ENCODE measurements at places on chromosomes 2 and 18. TPM values are rescaled to one million over a fixed set of nuclear protein-coding genes. Genes with fewer than 3 reads are reported as not detected.
A peak's percentile ranks its signal among the peaks of the same experiment; 100 is the strongest.

DNA sequence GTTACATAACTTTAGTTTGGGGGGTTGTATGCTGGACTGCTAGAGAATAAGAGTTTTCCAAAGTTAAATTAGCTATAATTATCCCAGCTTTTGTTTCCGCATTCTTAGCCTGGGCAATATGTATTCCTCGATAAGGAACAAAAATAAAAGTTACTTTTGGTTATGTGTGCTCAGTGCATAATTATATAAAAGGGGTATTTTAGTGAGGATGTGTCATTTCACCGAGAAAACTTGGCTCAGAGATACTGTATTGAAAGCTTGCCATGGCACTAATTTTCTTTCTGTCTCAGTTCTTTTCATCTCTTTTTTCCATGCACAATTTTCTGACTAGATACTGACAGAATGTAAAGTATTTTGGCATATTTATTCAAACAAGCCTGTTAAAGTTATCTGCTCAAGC, 28.2 kb downstream of the ARHGAP15 start:
- no peak for DNase-seq

DNA sequence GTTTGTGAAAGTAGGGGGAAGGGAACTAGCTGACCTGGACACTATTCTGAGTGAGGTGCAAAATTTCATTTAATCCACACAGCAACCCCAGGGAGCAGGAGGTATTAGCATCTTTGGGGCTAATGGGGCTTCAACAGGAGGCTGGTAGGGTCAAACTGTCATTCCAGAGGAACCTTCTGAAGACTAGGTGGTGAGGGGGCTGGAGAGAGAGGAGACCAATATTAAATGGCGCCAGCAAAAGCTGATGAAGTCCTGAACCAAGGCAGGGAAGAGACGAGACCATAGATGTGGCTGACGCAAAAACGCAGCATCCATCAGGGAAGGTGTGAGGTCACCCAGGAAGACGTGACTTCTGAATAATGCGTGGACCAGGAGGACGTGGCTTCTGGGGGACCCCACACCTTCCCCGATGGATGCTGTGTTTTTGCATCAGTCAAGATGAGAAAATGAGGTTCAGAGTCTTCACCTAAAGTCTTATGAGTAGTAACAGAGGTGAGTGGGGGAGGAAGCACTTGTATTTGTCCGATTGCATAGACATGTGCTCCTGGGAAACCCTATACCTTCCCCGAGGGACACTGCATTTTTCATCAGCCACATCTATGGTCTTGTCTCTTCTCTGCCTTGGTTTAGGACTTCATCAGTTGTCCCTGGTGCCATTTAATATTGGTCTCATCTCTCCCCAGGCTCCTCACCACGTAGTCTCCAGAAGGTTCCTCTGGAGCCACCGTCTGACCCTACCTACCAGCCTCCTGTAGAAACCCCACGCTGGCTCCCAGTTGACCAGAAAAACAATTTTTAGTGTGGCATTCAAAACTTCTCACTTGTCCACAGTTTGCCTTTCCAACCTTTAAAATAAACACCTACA, 188.6 kb downstream of the MYCN start:
- peak; percentile 2 for DNase-seq

DNA sequence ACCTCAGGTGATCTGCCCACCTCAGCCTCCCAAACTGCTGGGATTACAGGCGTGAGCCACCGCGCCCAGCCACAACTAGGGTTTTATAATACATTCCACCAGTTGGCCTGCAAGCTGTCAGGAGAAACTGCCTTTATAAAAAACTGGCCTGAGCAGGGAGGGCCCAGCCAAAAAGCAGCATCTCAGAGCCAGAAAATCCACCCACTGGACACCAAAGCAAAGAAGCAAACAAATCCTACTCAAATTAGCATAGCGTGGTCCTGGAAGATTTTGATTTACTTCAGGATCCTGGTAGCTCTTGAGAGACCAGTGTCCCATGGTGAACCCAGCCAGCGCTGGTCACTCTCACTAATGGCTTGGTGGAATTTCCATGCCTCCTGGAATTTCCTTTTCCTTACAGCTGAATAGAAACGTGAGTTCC, 60.0 kb upstream of the PXDN start:
- no peak for DNase-seq

DNA sequence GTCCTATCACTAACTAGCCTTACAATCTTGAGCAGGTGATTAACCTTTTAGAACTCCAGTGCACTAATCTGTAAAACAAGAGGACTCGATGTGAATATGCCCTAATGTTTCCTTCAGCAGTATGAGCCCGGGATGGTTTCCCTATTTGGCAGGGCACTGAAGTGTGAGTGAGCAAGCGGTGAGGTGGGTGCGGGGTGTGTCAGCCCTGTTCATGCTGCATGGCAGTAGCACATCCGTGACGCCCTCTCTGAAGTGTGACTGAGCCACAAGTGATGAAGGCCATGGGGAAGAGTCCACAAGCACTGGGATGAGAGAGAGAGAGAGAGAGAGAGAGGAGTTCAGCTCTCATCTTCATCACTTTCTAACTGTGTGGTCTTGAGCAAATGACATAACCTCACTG, 168.7 kb downstream of the SETBP1 start:
- DNase-seq: no peak

DNA sequence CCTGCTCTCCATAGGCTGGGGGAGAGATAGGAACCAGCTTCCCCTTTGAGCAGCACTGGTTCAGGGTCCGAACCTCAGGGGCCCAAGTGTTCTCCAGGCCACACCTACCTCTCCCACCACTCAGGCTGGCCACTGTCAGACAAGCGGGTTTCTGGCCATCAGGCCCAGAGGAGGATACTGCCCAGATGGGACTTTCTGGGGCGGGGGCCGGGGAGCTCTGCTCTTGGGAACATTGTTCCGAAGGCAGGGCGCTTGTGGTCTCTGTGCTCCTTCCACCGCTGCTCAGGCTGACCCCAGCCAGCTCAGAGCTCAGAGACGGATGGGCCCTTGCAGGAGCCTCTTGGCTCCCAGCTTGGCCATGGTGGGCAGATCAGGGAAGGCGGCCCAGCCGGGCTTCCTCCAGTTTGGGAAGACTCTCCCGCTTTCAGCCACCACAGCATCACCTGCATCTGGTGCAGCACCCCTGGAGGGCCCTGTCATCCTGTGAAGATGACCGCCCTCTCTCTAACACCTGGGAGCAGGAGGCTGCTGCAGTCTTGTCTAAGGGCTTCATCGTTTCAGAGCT, 5.2 kb upstream of the TRAF3IP1 start:
- no peak for DNase-seq

- no peak for DNase-seq
Observed at GRCh38 chr2:54988612-54989011, 61.6 kb downstream of the RTN4 start.

- no peak for DNase-seq
Observed at GRCh38 chr2:208251098-208251497, 3.8 kb downstream of the IDH1 start.

- no peak for DNase-seq
Observed at GRCh38 chr2:8628866-8629209, 53.0 kb upstream of the ID2 start.

DNA sequence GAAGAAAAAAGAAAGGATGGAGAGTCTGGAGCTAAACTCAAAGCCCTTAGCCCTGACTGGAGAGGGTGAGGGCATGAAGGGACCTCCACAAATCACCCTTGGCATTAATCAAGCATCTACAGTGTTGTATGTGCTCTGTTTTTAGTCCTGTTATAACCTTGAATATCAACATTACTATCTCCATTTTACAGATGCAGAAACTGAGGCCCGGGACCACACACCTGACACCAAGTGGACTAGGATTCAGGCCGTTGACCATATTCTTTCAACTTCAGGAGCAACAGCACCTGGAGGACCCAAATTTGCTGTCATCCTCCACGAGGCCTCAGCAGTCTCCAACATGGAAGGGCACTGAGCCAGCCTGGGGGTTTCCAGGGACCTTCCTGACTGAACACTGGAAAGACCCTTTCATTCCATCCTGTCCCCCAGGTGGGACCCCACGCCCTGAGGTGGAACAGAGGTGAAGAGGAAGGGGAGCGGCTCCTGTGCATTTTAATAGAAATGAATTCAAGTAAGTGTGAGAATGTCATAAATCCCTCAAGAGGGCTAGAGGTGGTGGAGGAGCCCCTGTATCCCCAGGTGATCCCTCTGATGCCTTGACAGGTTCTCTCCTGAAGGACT, 41.0 kb downstream of the SERTAD2 start:
- DNase-seq: no peak

GRCh38 chr18:47830772-47831171, 99.7 kb downstream of the SMAD2 start:
- DNase-seq: no peak

GRCh38 chr18:59690996-59691395, 6.2 kb downstream of the CCBE1 start:
- DNase-seq: peak; percentile 28

DNA sequence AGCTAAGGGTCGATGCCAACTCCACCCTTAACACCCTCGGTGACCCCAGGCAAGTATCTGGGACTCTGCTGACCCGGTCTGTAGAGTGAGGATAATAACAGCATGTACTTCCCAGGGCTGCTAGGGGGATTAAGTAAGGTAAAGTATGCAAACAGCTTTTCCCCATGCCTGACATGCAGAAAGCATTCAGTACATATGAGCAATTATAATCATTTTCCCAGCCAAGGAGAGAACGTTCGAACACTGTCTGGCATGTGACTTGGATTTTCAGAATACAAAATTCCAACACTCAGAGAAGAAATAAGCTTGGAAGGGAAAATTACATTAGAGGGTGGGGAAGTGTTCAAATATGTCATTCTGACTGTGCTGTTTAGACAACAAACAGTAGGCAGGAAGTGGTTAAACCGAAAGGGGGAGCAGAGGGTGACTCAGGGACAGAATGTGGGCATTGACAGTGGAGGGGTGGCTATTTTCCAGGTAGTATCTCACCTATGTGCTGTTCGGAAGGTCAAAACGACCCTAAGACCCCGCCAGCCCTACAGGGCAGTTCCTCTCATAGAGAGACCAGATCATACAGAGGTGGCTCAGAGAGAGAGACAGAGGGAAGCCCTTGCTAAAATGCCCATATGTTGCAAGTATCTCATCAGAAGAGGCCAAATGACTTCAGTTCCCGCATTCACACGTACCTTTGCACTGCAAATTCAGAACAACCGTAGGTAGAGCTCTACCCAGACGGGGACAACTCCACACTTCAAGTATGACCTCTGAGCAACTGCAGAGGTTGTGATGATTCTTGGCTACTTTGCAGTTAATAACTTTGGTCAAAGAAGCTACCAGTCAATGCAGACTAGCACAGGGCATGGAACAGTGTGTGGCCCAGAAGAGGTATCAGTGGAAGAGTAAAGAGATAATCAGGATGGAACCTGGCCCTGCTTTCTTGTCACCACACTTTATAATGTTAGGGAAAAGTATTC, 14.8 kb downstream of the ASPRV1 start:
- DNase-seq: no peak

GRCh38 chr2:154908327-154908726, 209.8 kb downstream of the KCNJ3 start:
- DNase-seq: no peak

- DNase-seq: no peak
Observed at GRCh38 chr2:142315346-142315745, 184.5 kb upstream of the LRP1B start.

DNA sequence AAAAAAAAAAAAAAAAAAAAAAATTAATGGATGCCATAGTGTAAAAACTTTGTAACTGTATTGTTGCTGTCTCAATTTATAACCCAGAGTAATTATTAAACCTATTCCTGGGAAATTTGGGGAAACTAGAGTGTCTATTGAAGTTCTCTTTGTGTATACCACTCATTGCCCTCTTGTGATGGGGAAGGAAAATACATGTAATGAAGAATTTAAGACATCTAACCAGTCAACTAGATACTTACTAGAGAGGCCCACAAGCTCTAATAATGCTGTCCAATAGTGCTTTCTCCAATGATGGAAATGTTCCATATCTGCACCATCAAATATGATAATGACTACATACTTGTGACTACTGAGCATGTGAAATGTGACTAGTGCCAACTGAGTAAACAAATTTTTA, 168.5 kb upstream of the SLC39A10 start:
- DNase-seq: no peak

GRCh38 chr2:20223407-20224163, 1.3 kb downstream of the SDC1 start:
- DNase-seq: no peak

GRCh38 chr2:169464882-169465281, 14.4 kb upstream of the BBS5 start:
- DNase-seq: no peak

DNA sequence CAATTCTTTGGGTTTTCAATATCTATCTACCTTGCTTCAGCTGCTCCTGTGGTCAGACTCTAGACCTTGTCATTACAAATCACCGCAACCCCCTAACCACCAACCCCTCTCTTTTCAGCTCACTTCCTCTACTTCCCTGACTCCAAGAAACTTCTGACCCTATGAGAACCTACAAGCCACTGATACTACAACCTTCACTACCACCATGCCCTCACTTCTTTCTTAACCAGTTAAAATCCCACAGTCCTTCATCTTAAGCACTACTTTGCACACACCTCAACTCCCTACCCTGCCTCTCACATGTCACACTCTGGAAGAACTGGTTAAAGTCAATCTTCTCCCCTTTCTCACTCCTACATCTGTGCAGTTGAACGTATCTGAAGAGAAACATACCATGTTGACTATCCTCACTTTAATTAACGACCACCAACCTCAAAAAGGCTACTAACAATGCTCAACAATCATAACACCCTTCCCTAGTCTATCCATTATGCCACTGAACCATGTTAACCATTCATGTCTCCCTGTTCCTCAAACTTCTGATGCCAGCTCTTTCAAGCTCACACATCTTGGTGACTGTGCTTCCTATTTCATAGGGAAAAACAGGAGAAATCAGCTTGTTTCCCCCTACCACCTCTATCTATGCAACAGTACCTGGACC, 12.6 kb downstream of the EIF2AK3 start:
- DNase-seq: no peak

DNA sequence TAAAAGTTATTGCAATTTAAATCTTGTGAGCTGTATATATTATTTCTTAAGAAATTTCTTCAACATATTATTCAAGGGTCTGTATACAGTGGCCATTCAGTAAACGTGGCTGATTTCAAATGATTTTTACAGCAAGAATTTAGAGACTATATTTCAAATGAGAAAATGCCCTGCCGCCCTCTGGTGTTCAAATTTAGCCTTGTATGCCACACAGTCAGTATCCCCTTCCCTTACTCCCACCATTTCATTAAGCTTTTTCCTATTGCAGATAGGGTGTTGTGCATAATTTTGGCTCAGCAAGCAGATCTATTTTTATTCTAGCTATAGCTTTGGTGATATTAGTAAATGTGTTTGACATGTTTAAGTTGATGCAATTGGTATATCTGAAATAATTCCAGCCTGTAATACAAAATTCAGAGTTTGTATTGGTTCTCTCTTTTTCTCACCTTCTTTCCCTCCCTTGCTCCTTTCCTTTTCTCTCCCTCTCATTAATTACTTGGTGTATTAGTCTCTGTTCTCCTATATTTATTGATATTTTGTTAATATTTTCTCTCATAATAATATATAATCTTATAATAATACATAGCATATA, 22.8 kb upstream of the SCN7A start:
- no peak for DNase-seq

GRCh38 chr18:78781601-78781960, 198.0 kb upstream of the SALL3 start:
- no peak for DNase-seq

IL37 gene
- total RNA-seq: 0.99 TPM

CCBE1 gene
- total RNA-seq: 0.27 TPM

FASTKD1 gene
- 65.2 TPM for total RNA-seq

ATP6V1B1 gene
- not detected for total RNA-seq

CNGA3 gene
- total RNA-seq: 0.35 TPM

GCG gene
- total RNA-seq: 55.8 TPM

ELOA2 gene
- total RNA-seq: not detected

ACAA2 gene
- total RNA-seq: 152 TPM

IL36B gene
- total RNA-seq: not detected
